ENCODE measurements at places on chromosomes 2 and 18.

DNA sequence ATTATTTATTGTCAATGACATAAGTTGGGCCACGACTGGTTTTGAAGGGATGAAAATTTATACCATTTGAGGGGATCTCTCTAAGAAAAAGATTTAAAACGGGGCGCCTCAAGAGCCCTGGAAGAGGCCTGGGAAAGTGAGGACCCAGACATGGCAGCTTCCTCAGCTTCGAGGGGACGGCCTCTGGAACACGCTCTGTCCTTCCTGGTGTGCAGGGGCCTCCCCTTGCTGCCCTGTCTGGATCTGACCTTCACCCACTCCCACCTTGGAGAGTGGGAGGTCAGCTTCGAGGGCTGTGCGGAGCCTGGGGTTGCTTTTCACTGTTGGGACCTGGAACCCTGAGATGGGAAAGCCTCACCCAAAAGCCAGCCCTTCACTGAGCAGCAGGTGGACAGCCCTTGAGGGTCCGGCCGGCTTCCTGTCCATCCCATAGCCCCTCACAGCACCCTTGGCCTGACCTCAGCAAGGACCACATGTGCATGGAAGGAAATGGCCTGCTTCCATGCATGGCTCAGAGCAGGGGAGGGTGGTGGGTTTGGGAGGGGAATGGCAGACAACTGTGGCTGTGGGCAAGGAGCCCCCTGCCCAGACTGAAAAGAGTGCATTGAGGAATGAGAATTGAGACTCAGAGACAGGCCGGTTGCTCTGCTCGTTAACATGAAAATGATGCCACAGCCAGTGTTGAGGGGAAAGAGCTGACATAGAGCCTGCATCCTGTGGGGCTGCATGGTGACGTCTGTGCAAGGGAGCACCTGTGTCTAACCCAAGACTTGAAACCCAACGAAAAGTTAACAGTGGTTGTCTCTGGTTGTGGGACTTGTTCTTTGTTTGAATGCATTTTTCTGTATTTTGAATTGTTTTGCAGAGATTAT is 16.3 kb downstream of the FBLN7 start:
- no peak for DNase-seq

GRCh38 chr2:126643431-126643830 is 12.5 kb upstream of the GYPC start:
- no peak for DNase-seq

DNA sequence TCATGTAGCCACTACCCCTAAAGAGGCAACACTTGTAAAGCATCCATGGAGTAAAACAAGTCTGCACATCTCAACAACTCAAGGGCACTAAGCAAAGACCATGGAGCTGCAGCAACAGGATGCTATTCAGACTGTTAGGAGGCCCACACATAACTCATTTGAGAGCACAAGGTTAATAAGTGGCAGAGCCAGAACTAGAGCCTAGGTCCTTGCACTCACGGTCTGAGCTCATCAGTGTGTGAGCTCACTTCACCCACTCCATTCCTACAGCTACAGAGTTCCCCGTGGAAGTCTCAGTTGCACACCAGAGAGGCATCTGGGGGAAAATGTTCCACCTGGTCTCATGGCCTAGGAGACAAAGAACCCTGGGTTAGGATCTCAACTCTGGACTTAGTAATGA is 35.0 kb downstream of the TTC32 start:
- no peak for DNase-seq

- DNase-seq = no peak
These were observed 119.0 kb downstream of the SMAD7 start for GRCh38 chr18:48831802-48832201.

DNA sequence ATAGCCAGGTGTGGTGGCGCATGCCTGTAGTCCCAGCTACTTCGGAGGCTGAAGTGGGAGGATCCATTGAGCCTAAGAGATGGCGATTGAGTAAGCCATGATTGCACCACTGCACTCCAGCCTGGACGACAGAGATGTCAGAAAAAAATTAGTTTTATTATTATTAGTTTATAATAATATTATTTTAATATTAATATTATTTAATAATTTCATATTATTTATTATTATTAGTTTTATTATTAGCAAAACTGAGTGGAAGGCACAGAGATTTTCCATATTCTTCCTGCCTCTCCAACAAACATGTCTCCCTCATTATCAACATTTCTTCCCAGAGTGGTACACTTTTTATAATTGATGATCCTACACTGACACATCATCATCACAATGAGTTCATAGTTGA is 278.2 kb downstream of the SOX11 start:
- DNase-seq = no peak

Data from hypothalamus (tissue), 51 donors.